ENCODE measurements at places on chromosomes 11 and 22. TPM values are rescaled to one million over a fixed set of nuclear protein-coding genes. Genes with fewer than 3 reads are reported as not detected.
A peak's percentile ranks its signal among the peaks of the same experiment; 100 is the strongest.

DNA sequence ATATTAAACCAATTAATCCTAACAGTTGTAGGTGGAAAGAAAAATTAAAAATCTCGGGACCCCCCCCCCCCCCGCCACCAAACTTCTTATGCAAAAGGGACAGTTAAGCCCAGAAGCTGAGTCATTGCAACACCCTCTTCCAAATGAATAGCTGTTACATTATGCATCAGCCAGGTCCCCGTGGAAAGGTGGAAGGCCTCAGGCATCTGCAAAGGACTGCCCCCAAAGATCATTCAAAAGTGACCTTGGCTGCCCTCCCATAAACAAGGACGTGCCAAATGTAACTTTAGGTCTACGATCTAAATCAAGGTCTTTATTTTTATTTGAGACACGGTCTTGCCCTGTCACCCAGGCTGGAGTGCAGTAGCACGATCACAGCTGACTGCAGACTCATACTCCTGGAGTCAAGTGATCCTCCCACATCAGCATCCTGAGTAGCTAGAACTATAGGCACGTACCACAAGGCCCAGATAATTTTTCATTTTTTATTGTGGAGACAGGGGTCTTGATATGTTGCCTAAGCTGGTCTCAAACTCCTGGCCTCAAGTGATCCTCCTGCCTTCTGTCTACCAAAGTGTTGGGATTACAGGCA lies 22.8 kb downstream of the SYN3 start:
- DNase-seq = no peak

DNA sequence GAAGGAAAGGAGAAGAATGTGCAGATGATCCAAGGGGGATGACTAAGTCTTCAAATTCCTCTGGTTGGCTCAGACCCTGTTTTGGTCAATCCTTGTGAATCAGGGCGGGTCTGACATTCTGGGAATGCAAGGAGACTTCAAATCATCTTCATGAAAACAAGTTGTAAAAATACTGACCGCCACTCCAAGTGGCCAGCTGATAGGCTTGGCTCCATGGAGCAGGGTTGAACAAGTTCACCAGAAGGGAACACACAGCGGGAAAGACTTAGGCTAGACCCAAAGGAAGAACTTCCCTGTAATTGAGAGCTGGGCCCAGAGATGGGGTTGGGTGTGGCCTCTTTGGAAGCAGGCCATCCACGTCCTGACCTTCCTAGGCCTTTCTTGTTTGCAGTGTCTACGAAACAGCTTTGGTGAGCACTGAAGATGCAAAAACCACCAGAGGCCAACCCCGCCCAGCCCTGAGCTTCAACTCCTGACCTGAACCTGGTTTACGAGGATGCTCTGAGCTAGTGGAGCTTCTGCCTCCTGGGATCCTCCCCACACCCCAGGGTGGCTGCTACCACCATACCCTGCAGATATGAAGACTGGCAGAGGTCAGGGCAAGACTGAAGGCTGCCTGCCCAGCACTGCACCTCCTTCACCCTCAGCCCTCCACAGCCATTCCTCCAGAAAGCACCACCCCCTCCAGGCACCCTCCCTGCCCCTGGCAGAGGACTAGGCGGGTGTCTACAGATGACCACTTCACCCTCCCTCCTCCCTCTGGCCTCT lies 26.1 kb downstream of the GDPD5 start:
- no peak for DNase-seq

DNA sequence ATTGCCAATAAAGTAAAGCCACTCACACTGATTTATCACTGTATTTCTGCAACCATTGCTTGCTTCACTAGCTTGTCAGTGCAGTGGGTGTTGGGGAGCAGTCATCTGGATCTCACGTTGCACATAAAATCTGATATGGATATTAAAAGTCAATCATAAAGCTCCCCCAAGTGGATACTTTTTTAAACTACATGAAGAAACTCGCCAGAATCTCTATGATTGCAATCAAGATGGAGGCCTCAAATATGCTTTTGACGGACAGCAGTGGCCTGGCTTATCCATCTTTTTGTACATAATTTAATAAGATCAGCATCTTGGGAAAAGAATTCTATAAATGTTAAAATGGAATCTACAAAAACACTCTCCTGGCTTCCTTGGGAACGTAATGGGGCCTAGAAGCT lies 137.7 kb downstream of the WT1 start:
- peak; percentile 60 for DNase-seq

DNA sequence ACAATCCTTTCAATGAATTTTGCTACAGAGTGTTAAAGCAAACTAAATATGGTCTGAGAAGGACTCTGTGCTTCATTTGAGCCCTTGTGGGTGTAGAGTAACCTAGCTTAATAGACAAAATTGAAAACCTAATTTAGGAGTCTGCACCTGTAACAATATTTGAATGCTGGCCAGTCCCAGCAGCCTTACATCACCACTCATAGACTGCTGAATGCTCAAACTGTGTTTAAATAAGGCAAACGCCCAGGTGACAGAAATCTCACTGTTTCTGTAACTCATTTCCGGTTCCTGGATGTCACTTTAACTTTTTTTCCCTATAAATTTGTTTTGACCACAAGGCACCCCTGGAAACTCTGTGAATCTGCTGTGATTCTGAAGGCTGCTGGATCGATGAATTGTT lies 45.5 kb upstream of the GLYATL1B start:
- DNase-seq = no peak

DNA sequence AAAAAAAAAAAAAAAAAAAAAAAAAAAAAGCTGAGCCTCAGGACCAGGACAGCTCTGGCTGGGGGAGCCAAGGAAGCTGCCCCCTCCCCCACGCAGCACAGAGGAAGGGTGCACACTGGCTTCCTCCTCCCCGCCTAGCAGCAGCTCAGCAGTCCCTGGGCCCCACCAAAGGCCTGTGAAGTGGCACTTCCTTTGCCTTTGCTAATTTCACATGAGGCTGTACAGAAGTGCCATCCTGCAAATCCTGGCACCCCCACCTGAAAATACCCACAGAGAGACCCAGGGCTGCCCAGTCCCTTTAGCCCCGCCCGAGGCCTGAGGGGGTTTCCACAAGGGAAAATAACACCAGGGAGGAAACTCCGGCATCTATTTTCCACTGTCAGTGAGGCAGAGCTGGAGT lies 3.9 kb downstream of the RHOG start:
- no peak for DNase-seq

DNA sequence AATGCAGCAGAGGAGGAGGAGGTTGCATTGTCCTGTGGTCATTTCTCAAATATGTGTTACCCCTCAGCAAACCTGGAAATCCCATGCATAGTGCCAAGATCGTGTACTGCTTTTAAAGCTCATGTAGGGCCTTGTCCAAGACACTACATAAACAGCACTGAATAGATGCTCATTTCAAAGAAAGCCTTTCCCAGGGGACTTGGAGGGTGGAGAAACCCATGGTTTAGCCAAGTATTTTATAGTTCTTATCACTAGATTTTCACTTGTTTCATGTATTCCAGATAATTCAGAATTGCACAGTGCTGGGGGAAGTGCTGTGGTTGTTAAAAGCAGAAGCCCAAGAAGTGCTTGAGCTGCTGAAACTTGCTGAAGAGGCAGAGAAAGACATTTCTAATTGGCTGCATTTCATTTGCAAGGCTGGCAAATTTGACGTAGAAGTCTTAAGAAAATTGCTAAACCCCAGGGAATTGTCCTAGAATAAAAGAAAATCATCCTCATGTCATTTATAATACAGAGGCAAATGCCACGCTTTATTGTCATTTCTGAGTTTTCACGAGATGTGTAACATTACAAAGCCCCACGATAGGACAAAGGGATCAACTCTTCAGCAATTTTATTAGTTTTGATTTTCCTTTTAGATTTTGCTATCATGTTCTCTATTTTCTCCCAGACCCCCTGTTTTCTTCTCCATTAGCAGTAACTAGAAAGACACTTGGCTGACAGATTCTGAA lies 20.1 kb downstream of the CSRP3 start:
- no peak for DNase-seq

DNA sequence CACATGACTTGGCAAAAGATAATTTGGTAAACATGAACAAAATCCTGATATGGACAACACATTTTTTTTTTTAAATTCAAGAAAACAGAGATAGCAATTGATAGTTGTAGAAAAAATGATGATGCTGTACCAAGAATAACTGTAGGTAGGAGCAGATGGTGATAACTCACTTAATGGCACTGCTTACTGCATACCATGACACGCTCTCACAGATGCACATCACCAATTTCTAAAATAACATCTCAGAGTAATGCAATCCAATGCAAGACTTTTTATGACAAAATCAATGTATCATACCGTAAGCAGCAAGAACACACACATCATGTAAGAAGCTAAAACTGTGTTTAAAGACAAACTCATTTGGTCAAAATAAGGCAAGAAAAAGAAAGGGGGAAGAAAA lies 96.2 kb downstream of the LARGE2 start:
- DNase-seq = no peak

DNA sequence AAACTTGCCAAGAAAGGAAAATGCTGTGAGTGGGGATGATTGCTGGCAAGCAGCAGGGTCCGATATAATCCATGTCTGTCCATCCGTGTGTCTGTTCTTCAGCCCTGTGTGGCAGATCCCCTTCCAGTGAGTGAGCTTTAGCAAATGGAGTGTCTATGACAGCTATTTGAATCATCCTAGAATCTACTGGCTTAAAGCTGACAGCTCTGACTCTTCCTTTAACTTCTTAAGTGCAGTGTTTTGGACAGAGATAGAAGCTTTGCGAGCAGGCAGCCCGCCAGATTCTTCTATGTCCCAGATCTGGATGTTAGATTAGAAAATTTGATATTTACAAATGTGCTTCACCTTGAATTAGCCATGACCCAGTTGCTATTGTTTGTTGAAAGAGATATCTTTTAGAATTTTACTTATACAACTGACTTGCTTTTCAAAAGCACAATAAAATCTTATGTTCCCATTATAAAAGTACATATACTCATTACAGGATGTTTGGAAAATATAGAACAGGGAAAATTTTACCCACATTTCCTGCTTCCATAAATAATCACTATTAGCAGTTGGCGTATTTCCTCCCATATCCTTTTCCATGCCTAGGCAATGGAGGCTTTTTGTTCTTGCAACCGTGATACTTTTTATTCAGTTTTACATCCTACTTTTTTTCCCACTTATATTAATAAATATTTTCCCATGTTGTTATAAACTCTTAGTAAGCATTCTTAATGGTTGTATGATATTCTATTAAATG lies 124.5 kb downstream of the COMMD9 start:
- no peak for DNase-seq

DNA sequence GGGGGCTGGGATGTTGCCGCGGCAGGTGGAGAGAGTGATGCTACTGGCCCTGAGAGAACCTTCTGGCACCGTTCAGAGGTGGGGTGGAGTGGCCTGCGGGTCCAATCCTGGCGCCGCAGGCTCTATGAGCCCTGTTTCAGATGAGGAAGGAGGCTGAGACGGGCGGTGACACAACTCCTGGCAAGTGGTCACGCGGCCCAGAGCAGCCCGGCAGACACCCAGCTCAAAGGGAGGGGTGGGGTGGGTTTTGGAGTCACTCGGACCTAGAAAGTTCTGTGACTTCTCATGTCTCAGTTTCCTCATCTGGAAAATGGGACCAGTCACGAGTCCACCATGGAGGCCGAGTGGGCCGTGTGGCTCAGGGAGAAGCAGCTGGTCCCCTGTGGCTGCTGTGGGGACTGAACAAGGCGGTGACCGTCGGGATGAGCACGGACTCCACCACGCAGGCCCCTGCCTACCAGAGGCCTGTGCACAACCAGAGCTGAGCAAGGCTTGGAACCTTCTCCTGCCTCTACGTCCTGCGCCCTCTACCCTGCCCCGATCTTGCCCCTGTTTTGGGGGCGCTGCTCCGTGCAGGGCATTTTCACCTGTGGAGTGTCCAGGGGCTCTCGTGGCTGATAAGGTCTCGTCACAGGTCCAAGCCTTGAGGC lies 3.7 kb downstream of the TSPO start:
- DNase-seq = peak; percentile 35

DNA sequence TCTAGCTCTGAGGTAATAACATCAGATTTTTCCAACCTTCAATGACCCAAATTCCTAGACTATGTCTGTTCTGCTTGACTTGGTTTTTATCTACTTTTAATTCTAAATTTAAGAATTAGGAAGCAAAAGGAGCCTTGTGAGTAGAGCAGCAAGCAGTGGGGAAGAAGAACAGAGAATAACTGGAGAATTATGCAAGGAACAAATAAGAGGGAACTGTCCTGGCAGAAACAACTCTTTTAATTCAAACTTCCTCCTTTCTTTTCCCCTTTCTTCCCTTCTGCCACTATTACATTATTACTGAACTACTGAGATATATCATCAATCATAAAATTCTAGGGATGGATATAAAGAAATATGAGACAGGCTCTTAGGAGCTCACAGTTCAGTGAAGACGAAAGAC lies 276.1 kb downstream of the SBF2 start:
- no peak for DNase-seq

DNA sequence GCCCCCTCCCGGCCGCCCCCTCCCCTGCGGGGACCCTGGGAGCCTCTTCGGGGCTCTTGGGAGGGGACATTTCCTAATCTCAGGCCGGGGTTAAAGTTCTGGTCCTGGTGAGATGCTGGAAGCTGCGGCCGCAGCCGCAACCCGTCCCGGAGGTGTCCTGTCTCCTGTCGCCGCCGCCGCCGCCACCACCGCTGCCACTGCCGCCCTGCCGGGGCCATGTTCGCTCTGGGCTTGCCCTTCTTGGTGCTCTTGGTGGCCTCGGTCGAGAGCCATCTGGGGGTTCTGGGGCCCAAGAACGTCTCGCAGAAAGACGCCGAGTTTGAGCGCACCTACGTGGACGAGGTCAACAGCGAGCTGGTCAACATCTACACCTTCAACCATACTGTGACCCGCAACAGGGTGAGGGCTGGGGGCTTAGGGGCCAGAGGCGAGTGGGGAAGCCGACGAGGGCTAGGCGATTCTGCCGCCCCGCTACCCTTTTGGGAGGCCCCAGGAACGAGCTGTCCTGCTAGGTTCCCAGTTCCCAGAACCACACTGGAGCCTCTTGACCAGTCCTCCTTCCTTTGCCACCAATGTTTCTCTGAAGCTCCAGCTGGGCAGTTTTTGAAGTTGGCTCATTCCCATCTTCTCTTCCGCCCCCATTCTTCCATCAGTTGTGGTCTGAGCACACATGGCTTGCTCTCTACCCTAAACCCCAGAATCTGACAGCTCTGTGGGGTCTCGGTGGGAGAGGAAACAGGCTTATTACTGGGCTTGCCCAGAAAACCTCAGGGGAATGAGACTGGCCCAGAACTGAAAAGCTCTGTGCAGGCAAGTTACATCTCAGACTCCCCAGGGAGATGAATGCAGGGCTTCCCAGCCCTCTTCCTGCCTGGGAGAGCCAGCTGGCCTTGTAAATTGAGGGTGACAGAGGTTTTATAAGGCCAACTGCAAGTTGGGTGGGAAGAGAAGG lies 781 bp downstream of the SIDT2 start:
- DNase-seq = peak; percentile 55

GRCh38 chr11:130677486-130678153 lies 229.2 kb downstream of the ADAMTS15 start:
- no peak for DNase-seq

The OR6A2 gene
- 0.08 TPM for total RNA-seq

The LRRC75B gene
- total RNA-seq = 11.7 TPM
